ENCODE measurements at places on chromosomes 5 and 9.

- no peak for DNase-seq
These were observed 70.2 kb upstream of the TLE4 start for GRCh38 chr9:79501546-79501945.

DNA sequence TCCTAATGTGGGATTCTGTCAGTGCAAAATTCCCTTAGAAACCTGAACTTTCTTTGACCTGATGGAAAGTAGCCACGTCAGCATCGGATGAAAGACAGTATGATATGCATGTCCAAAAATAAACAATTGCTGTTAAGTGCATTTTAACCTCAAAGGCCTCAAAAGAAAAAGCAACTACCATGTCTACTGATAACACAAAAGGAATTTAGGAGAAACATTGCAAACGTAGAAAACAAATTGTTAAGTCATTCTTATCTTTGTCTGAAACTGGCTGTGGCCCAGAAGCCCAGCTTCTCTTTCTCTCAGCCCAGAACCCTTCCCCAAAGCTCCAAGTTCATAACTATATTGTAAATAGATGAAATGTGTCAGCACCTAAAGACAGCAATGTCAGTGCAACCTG, 11.1 kb upstream of the LHFPL2 start:
- DNase-seq = no peak

DNA sequence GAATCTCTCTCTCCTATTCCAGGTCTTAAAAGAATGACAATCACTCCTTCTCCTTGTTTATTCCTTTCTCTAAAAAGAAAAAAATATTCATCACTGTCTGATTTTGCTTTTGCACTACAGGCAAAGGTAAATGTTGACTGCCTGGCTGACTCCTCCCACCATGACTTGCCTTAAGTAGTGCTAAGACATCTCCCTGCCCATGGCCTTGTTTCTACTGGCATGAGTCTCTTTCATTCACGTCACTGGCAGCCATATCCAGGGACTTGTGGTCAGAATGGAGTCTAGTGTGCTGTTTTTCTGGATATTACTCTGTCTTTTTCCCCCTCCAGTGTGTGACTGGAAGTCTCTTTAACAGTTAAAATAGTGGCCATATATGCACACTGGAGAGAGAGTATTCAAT, 522.9 kb upstream of the DAB2 start:
- no peak for DNase-seq

GRCh38 chr5:146720107-146720506, 158.4 kb downstream of the PPP2R2B start:
- DNase-seq = no peak

Measured in activated CD4-positive, CD25-positive, alpha-beta regulatory T cell treated with anti-CD3 and anti-CD28 coated beads, Interleukin-2, amount 50 U/mL, for 16 hours (primary cell).